NCI-H187 treated with DMSO at 0.1 percent for 48 hours (cell line): ENCODE measurements at places on chromosomes 5 and 9.

- DNase-seq: no peak
These were observed 103.5 kb upstream of the C5orf63 start for GRCh38 chr5:127176769-127177168.

- no peak for DNase-seq
These were observed 244.4 kb downstream of the RFX3 start for GRCh38 chr9:3281399-3281798.

GRCh38 chr5:67496051-67496450 lies 299.5 kb upstream of the CD180 start:
- DNase-seq: no peak

DNA sequence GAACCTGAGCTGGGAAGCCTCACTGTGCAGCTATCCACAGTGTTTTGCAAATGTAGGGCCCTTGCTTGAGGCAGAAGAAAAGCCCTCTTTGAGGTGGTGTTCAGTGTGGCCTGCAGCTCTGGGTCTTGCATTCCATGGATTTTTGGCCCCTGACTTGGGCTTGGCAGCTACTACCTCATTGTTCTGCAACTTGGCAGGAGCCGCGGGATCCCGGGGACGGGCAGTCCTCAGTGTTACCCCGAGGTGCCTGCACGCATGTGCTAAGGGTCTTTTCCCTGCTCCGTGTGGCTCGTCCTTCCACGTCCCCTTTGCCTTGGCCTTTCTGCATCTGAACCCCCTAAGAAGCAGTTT lies 39.8 kb downstream of the NEK6 start:
- DNase-seq: no peak
